CMK (cell line): ENCODE measurements at places on chromosomes 1 and 21.

GRCh38 chr21:38925923-38926322 is 120.2 kb downstream of the ETS2 start:
- DNase-seq: peak; percentile 43

- no peak for DNase-seq
These were observed 105.8 kb upstream of the WNT4 start for GRCh38 chr1:22248746-22249145.

DNA sequence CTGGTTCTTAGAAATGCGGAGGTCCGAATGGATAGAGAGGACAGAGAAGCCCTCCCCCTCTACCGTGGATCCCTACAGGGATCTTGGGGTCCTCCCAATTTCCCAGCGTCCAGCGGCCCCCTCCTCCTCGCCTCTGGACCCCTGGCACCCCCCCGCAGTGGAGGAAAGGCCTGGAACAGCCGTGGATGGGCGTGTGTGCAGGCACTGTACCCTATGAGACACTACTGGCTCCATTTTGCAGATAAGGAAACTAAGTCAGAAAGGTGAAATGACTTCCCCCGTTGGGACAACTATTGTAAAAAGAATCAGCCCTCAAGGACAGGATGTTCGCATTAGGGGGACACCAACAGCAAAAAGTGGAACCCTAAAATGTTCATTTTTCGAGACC is 931 bp upstream of the CLSTN1 start:
- DNase-seq: no peak

DNA sequence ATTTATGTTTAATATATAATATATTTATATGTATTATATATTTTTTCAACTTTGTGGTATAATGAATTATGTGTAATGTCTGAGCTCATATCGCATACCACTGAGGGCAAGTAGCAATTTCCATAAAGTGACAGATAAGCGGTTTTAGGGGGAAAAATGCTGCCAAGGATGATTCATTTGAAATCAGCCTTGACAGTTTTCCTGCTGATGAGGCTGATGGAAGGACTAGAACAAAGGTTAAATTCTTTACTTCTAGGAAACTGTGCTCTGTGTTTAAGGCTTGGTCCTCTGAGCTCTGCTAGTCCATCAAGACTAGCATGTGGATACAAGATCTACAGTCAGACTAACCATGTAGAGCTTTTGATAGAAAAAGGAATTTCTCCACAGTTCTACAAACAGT is 19.3 kb upstream of the DDAH1 start:
- DNase-seq: no peak

DNA sequence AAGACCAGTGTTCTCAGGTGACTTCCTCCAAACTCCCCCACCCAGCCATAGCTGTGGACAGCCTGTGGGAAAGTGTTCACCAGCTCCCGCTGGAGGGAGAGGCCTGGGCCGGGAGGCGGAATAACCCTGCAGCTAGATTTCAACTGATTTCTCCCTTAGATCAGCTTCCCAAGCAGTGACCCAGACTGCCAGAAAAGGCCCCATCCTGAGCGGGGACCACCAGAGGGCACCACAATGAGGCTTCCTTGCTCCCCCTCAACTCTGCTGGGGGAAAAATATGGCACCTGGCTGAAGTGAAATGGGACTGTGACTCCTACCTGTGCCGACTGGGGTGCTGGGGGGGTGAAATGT is 50.8 kb downstream of the RHBG start:
- DNase-seq: no peak

DNA sequence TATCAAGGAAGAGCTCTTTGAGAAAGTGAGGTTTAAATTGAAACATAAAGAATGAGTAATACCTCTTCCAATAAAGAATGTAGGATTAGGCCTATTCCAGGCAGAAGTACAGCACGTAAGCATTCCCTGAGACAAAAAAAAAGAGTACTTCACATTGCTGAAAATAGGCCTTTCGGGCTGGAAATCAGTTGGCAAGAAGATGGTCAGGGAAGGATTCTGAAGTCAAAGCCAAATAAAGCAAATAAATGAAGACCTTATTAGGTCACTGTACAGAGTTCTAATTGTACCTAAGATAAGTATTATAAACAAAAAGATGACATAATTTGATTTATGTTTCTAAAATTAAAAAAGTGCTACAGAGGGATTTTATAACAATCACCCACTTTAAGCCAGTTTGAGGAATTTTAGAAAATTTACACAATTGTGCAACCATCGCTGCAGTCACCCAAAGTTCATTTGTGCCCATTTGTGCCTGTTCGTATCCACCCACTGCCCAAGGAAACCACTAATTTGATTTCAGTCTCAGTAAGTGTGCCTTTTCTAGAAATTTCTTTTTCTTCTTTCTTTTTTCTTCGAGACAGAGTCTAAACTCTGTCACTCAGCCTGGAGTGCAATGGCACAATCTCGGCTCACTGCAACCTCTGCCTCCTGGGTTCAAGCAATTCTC is 58.6 kb downstream of the FMO4 start:
- DNase-seq: no peak

- no peak for DNase-seq
These were observed 33.0 kb downstream of the LAMC2 start for GRCh38 chr1:183218971-183219615.

GRCh38 chr1:85940656-85941306 is 215.8 kb downstream of the COL24A1 start:
- no peak for DNase-seq

DNA sequence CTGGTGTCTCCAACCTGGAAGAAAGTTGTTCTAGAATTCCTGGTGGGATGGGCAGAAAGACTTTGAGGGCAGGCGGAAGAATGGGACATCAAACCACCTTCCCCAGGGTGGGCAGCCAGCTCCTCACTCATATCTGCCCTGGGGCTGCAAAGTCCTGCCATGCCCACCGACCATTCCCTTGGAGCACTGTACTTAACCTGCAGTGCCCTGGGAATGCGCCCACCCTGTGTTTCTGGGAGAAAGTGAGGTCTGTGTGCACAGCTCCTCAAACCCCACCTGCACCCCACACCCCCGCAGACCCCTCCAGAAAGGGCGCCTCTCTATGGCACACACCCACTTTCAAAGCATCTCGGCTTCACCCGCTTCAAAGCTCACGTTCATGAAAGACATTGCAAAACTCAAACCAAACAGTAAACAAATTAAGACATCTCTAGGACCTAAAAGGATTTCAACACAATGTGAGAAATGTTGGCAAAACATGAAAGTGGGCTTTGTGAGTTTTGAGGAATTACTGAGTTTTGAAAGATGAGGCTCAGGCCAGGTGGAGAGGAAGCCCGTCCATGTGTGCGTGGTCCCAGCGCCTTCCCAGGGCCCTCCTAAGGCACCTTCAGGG is 25.1 kb downstream of the KRTAP10-1 start:
- DNase-seq: no peak
